GM12892 (cell line): ENCODE measurements at places on chromosomes 6 and 20.

GRCh38 chr6:68654134-68654533 lies 19.1 kb downstream of the ADGRB3 start:
- no peak for DNase-seq

DNA sequence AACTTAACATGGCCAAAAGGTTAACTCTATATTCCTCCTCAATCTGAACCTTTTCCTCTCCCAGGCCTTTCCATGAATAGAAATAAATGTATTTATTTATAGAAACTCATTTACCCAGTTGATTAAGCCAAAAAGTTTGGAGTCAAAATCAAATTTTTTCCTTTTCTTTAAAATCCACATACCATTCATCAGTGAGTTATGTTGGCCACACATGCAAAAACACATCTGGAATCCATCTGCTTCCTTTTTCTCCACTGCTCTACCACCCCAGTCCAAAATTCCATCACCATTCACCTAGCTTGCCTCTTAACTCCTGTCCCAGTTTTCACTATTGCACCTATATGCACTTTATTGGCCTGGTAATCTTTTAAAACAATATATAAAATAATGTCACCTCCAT lies 62.4 kb upstream of the TMEM200A start:
- DNase-seq: no peak

- no peak for DNase-seq
These were observed at the start of gene DDX43 for GRCh38 chr6:73394577-73395354. DDX43 (plus strand) TSS chr6:73394828; CDS start chr6:73394906, 78 bp downstream.

DNA sequence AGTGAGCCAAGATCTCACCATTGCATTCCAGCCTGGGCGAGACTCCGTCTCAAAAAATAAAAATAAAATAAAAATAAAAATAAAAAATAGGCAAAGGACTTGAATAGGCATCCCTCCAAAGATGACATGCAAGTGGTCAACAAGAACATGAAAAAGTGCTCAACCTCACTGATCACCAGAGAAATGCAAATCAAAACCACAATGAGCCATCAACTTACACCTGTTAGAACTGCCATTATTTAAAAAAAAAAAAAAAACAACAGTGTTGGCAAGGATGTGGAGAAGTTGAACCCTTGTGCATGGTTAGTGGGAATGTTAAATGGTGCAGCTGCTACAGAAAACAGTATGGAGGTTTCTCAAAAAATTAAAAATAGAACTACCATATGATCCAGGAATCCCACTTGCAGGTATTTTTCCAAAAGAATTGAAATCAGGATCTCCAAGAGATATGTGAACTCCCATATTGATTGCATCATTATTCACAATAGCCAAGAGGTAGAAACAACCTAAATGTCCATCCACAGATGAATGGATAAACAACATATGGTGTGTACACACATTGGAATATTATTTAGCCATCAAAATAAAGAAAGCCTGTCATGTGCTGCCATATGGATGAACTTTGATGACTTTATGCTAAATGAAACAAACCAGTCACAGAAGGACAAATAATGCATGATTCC lies 2.8 kb downstream of the C20orf203 start:
- DNase-seq: no peak

DNA sequence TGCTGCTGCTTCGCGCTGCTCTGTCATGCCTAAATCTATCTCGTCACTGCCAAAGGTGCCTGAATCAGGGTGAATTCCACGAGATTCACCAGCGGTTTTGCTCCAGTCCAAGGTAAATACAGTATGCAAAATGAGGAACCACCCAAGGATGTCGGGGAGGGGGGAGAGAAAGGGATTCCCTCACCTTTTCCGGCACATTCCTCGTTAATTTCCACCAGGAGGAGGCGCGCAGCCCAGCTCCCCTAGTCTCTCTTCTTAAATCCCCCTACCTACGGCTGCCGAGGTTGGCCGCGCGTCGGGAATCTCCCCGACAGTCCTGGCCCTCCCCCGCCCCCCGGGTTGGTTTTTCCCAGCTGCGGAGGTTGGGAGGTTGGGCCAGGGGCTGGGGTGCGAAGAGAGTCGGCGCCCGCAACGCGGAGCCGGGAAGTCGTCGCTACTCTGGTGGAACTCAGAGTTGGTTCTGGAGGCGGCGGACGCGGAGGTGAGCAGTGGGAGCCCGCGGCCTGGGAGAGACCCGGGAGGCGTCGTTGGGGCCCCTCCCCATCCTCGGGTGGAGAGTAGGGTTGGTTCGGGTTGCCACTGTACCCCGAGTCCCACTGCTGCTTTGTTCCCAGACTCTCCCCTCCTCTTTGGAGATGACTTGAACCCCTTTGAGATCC lies at the start of gene TPBG:
Gene TPBG (plus strand): TSS at position 390 of the 659 bp plus-strand sequence. CDS start 1,145 bp downstream, outside the sequence.
- peak; percentile 31 for DNase-seq

GRCh38 chr6:149248693-149249369 lies 68.7 kb upstream of the TAB2 start:
- DNase-seq: no peak

GRCh38 chr20:33584976-33585375 lies 77.2 kb upstream of the C20orf144 start:
- DNase-seq: no peak

GRCh38 chr20:46572153-46572552 lies 21.7 kb upstream of the OCSTAMP start:
- DNase-seq: no peak

GRCh38 chr6:96613291-96613999 lies 50.5 kb downstream of the FHL5 start:
- DNase-seq: no peak

GRCh38 chr6:34025861-34026260 lies 120.0 kb downstream of the GRM4 start:
- DNase-seq: no peak

GRCh38 chr6:48733581-48733980 lies 622.6 kb upstream of the PTCHD4 start:
- no peak for DNase-seq

DNA sequence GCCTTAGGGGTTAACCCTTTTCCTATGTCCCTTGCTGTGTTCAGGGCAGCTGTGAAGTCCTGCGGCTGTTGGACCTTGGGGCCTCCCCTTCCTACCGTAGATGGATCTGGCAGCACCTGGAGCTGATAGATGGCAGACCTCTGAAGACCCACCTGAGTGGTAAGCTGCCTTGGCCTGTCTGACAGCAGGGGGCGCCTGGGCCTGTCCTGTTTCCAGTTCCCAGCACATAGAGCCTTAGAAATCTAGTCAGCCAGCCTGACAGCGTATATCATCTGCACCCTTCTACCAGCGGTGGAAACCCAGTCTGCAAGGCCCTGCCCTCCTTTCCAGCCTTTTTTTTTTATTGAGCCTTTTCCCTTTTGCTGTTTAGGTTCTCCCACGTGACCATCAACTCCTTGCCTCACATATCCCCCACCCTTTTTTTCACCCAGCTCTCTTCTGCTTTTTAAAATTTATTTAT lies 26.6 kb downstream of the CNBD2 start:
- peak; percentile 43 for DNase-seq

- DNase-seq: no peak
These were observed 243.3 kb upstream of the AFDN start for GRCh38 chr6:167583412-167583811.

DNA sequence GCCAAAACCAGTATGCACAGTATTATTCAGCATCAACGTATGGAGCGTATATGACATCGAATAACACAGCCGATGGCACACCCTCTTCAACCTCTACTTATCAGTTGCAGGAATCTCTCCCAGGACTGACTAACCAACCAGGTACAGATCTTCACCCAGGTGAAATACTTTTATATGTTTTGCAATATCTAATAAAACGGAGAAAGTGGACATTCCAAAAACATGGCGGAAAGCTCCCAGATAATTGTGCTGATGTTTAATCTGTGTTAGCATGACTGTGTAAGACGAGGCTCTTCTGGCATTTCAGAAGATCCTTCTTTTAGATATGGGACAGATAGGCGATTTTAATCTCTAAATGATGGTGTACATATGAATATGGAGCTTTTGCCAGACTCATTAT lies 227.4 kb downstream of the EYA4 start:
- DNase-seq: no peak

DNA sequence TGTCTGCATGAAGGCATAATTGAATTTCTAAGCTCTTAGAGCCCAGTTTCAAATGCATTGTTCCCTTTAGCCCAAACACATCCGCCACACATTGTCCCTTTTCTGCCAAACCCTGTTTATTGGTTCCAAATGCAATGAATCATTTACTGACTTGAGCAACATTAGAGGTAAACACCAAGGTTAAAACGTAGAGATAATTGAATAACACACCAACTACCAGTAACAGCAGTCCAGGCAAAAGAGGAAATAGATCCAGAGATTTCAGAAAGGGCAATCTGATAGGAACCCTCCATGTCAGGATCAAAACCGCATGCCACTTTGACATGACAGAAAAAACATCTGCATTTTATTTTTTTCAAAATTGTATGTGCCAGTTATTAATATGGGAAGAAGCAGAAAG lies 114.8 kb downstream of the PKHD1 start:
- no peak for DNase-seq

GRCh38 chr6:30180145-30180544 lies 16.8 kb downstream of the TRIM15 start:
- no peak for DNase-seq

DNA sequence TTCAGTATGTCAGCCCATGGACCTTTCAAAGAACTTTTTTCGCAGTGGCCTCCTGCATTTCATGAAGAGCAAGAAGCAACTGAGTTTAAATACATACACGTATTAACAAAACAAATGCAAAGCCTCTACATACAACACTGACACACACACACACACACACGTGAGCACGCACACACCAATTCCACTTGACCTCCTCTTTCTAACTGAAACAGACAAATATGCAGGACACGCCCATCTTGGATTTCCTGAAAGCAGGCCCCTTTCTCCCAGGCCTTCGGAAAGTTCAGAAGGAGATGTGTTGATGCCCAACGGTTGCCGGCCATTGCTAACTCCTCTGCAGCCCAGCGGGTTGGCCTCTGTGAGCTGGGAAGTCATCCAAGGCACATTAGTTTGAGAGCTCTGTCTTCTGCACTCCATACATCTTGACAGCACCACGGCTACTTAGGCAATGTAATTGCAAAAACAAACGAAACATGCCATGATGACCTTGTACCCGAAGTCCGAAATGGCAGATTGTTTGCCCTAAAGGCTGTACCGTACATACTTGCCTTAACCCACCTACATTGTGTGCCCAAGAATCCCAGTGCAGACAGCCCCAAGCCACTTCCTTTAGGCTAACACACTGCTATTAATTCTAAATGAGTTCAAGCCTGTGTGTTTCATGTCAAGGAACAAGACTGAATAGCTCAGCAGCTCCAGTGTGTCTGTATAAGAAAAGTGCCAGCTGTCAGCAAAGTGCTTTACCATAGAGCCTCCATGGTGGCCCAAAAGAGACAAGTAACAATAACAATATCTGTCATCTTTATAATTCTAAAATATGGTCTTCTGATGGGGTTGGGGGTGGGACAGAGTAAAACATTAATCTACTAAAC lies 138.8 kb upstream of the RNF217 start:
- DNase-seq: no peak

- DNase-seq: no peak
These were observed 64.3 kb upstream of the PRSS16 start for GRCh38 chr6:27183060-27183832.

- no peak for DNase-seq
These were observed 88.9 kb upstream of the ATXN1 start for GRCh38 chr6:16849988-16850680.

- no peak for DNase-seq
These were observed 38.1 kb downstream of the TIAM2 start for GRCh38 chr6:155033021-155033791.

GRCh38 chr20:5153612-5154542 lies 27.1 kb downstream of the CDS2 start:
- no peak for DNase-seq

- no peak for DNase-seq
These were observed 107.7 kb downstream of the ZDHHC14 start for GRCh38 chr6:157488716-157489118.

- no peak for DNase-seq
These were observed 10.6 kb downstream of the ARMH2 start for GRCh38 chr6:24788031-24788665.

DNA sequence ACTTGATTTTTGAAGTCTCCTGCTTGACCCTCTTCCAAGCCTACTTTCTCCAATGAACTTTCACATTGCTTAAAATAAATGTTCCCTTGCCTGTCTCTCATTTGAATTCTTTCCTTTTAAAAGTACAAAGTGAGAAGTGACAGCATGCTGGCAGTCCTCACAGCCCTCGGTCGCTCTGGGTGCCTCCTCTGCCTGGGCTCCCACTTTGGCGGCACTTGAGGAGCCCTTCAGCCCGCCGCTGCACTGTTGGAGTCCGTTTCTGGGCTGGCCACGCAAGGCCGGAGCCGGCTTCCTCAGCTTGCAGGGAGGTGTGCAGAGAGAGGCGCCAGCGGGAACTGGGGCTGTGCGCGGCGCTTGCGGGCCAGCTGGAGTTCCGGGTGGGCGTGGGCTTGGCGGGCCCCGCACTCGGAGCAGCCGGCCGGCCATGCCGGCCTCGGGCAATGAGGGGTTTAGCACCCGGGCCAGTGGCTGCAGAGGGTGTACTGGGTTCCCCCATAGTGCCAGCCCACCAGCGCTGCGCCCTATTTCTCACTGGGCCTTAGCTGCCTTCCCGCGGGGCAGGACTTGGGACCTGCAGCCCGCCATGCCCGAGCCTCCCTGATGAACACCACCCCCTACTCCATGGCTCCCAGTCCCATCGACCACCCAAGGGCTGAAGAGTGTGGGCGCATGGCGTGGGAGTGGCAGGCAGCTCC lies 31.9 kb downstream of the SERPINB6 start:
- DNase-seq: no peak

GRCh38 chr6:116373300-116373699 lies 2.6 kb downstream of the DSE start:
- no peak for DNase-seq

GRCh38 chr6:136723780-136724179 lies 68.5 kb downstream of the MAP3K5 start:
- no peak for DNase-seq

GRCh38 chr6:49849213-49849907 lies 17.0 kb downstream of the CRISP1 start:
- no peak for DNase-seq

GRCh38 chr6:77180326-77180725 lies 283.0 kb downstream of the HTR1B start:
- DNase-seq: no peak
